ENCODE measurements at places on chromosomes 4 and X. TPM values are rescaled to one million over a fixed set of nuclear protein-coding genes. Genes with fewer than 3 reads are reported as not detected.

The ADAMTS3 gene
- 1.6 TPM for total RNA-seq

The CNGA1 gene
- not detected for total RNA-seq

The ARX gene
- not detected for total RNA-seq

The GAB3 gene
- 1.3 TPM for total RNA-seq

The CSAG2 gene
- not detected for total RNA-seq

The TECRL gene
- not detected for total RNA-seq

The CACNA1F gene
- not detected for total RNA-seq

The IL1RAPL2 gene
- not detected for total RNA-seq

The GPRIN3 gene
- 0.90 TPM for total RNA-seq

The ZNF157 gene
- total RNA-seq: 0.12 TPM

The HPSE gene
- 0.59 TPM for total RNA-seq

The PPP4R3C gene
- total RNA-seq: not detected

The CITED1 gene
- 0.23 TPM for total RNA-seq

The TMSB15A gene
- not detected for total RNA-seq

The PDGFC gene
- total RNA-seq: 37.8 TPM

The CXCL10 gene
- not detected for total RNA-seq

The ARHGEF38 gene
- not detected for total RNA-seq

The ARR3 gene
- total RNA-seq: not detected

The SULT1E1 gene
- 291 TPM for total RNA-seq

The SLC34A2 gene
- not detected for total RNA-seq

The CCSER1 gene
- total RNA-seq: 0.23 TPM

The CRMP1 gene
- 0.08 TPM for total RNA-seq

The PPA2 gene
- 49.8 TPM for total RNA-seq

The AFM gene
- total RNA-seq: not detected

The RNF212 gene
- 0.60 TPM for total RNA-seq

The IL13RA1 gene
- 57.8 TPM for total RNA-seq

The GPR50 gene
- total RNA-seq: not detected

The TBX22 gene
- not detected for total RNA-seq

The JCHAIN gene
- 1.1 TPM for total RNA-seq

The CXCL3 gene
- 0.68 TPM for total RNA-seq

The TSPYL2 gene
- 15.8 TPM for total RNA-seq

The RHOXF1 gene
- total RNA-seq: not detected

The TSPAN6 gene
- total RNA-seq: 19.9 TPM

The DOK7 gene
- 0.08 TPM for total RNA-seq

The PGAM4 gene
- not detected for total RNA-seq

The HEPH gene
- total RNA-seq: 99.5 TPM

Data from smooth muscle cell of the coronary artery (primary cell).